Left forelimb (tissue), 1 donor: ENCODE measurements at places on chromosomes 16 and 17.
A peak's percentile ranks its signal among the peaks of the same experiment; 100 is the strongest.

GRCh38 chr16:84810518-84811273, 9.1 kb upstream of the CRISPLD2 start:
- peak; percentile 54 for DNase-seq

- no peak for DNase-seq
These were observed 18.5 kb upstream of the KCTD5 start for GRCh38 chr16:2663553-2664546.

DNA sequence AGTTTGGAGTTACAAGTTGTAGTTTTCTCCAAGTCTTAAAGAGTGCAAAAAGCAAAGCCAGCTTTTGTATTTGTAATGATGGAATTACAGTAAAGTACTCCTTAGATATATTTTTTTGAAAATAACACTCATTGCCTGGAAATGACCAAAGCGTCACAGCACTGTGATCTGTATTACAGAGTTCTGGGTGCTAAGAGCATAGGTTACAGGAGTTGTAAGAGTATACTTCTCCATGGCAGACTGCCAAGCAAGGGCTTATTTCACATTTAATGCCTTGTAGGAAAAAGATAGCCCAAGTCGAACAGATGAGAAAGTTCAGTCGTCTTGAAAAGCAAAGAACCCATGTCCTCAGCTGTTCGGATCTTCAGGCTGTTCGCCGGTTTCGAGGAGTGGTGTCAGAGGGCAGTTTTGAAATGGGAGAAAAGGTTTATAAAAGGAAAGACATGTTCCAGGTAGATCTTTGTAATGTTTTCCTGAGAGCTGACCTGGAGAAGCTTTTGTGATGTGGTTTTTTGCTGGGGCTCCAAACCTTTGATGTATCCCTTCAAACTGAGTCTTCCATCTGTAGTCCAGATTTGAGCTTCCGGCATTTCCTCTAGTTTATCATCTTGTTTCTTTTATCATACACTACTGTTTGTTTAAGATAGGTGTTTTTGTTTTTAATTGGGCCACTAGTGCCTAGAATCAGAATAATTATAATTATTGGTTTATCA, 41.3 kb downstream of the ERCC4 start:
- no peak for DNase-seq

GRCh38 chr16:62363501-62363900, 327.3 kb upstream of the CDH8 start:
- no peak for DNase-seq

GRCh38 chr17:8012996-8013640, 10.7 kb downstream of the GUCY2D start:
- no peak for DNase-seq

DNA sequence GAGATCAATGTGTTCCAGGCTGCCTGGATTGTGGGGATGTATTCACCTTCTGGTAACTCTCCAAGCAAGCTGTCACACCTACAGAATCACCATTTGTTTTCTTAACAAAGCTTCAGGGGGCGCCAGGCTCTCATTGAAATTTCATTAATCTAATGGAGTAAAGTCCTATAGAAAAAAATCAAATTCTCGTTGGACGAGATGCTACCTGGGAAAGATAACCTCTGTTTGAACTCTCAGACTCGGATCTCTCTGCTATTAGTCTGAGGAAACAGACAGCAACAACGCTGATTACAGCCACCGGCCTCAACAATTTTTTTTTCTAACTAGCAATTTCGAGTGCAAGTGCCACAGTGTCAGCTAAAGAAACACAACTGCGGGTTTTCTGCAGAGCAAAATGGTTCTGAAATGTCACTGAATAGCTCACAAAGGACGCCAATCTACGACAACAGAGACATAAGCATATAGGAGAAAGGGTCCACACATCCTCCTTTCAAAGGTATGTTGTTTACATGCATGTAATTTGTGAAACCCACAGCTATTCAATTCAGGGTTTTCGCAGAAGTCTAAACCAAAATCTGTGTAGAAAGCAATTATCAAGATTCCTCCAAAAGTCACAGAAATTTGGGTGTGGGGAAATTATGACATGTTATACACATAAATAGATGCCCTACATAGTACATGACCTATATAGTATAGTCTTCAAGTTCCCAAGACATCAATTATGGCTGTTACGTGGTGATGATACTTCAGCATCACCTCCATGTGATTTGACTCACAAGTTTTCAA, 135.8 kb downstream of the SKAP1 start:
- DNase-seq: no peak

DNA sequence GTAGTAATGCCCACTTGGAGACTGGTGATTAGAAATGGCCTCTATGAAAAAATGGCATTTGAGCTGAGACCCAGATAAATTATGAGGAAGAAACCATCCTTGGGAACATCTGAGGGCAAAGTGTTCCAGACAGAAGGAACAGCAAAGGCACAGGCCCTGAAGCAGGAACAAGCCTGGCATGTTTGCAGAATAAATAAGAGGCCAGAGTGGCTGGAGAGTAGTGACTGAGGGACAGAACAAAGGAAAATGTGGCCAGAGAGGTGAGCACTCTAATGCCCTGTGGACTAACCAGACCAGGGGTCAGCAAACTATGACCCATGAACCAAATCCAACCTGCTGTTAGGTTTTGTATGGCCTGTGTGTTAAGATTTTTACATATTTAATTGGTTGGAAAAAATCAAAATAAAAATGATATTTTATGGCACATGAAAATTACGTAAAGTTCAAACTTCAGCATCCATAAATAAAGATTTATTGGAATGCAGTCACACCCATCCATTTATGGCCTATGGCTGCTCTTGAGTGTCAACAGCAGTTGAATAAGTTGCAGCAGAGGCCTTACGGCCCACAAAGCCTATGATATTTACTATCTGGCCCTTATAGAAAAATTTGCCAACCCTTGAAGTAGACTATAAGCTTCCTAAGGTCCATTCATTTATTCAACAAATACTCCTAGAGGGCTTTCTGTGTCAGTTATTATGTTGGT, 210.0 kb upstream of the TOX3 start:
- DNase-seq: no peak

DNA sequence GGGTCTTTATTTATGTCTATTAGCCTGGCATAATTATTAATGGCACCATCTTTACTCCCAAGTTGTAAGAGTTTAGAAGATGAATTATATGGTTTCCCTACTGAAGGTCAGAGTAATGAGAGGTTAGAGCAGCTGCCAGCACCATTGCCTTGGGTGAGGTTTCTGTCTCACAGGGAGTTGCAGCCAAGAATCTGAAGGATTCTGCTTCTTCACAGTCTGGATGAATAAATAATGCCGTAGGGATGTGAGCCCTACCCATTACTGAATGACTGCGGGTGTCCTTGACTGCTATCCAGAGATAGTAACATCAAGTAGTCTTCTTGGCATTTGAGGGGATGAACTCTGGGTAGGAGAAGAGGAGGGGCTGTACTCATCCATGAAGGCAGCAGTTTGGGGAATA, 52.8 kb upstream of the SMIM36 start:
- DNase-seq: no peak

DNA sequence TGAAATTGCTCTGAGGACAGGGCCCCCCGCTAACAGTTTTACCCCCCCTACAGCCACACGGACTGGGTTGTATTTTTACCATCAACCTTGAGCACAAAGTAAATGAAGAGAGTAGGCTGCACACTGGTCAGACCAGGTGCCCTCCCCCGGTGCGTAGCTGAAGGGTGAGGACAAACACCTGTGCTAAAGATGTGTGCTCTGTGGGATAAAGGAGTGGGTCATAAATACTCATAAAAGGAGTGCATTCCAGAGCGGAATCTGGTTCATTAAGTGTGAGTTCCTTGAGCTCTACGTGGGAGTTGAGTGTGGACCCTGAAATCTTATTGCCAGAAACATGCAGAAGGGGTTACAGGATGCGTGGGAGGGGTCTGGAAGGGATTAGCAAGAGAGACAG, 217.0 kb downstream of the CCDC182 start:
- DNase-seq: no peak

DNA sequence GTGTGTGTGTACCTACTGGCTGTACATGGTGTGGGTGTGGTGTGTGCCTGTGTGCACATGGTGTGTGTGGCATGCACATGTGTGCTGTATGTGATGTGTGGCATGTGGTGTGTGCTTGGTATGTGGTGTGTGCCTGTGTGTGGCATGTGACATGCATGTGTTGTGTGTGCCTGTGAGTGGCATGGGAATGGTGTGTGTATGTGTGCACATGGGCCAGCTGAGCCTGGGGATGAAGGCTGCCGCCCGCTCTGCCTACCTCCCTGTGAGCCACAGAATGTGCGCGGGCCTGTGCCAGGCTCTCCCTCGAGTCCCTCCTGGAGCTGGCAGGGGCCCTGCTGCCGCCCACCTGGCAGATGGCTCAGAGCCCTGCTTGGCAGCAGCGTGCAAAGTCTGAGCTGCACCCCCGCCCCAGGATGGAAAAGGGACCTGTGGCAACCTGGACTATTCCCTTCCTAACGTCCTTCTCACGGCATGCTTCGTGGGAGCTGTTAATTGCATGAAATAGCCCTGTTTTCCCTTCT, 9.3 kb downstream of the PRSS27 start:
- DNase-seq: no peak

- DNase-seq: no peak
These were observed 3.6 kb downstream of the TEX2 start for GRCh38 chr17:64259426-64259825.

- no peak for DNase-seq
These were observed 49.2 kb upstream of the ITGA2B start for GRCh38 chr17:44438636-44439035.

- DNase-seq: no peak
These were observed 14.2 kb downstream of the ZNF624 start for GRCh38 chr17:16639438-16639837.
